Motor neuron (in vitro differentiated cells): ENCODE measurements at places on chromosomes 11 and 22. TPM values are rescaled to one million over a fixed set of nuclear protein-coding genes. Genes with fewer than 3 reads are reported as not detected.
A peak's percentile ranks its signal among the peaks of the same experiment; 100 is the strongest.

GRCh38 chr22:32531931-32532819 is 57.6 kb downstream of the FBXO7 start:
- peak; percentile 66 for ATAC-seq

GRCh38 chr11:123173040-123173855 is 21.8 kb downstream of the CLMP start:
- ATAC-seq, result peak; percentile 73

DNA sequence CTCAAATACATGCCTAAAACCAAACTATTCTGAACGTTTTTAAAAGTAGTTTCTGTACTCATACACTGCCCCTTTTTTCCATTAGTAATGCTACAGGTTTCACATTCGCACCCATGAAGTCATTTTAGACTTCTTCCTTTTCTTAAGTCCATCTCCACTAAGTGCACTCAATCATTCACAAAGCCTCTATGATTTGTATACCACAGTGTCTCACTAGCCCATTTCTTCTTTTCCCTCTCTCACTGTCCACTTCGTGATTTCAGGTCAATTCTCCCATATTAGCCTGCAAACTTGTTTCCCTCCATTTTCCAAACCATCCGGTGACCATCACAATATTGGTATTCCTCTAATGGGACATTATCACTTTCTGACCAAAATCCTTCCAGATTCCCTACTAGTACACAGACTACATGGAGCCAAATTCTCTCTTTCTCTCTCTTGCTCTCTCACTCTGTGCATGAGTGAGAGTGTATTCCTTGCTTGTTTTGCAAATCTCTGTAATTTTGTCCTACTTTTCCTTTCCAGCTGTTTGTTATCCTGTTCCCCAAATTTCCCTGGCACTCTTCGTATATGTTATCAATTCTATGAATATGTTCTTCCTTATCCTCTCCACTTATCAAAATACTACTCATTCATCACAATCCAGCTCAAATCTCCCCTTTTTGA is 3.4 kb upstream of the ZC3H12C start:
- no peak for ATAC-seq

DNA sequence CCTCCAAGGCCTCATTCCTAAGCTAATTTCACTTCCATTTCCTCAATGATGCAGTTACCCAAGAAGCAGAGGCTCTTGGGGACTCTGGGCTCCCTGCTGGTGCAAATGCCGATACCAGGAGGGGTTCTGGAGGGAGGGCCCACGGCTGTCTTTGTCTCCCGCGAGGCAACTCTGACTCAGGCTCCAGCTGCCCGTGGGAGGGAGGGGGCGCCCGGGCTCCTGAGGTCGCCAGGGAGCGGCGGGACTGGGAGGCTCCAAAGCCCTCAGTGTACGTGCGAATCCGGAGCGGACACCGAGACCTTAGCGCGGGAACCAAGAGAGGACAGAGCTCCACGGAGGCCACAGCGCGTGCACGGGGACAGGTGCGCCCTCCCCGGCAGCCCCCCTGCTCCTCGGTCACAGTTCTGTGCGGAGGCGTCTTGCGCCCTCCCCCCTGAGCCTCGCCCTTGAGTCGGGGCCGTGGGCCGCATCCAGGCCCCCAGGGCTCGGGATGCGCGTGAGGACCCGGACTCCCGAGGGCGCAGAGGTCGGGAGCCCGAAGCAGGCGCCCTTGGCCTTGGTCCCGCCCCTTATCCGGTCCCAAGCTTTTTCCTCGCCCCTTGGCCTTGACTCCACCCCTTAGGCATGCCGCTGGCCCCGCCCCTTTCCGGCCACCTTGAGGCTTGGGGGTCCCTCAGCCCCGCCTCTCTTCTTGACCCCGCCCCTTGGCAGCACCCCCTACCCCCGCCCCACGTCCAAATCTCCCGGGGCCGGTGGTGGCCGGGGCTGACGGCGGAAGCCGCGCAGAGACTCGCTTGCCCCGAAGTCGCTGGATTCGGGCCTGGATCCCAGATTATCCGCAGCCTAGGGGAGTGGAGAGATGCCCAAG is 4.7 kb upstream of the SHISA8 start:
- ATAC-seq, result peak; percentile 54

The TMEM134 gene
- 12.8 and 17.8 TPM in 2 replicates for total RNA-seq

- ATAC-seq, result peak; percentile 78
Observed at GRCh38 chr11:87878373-87878825, 296.8 kb downstream of the RAB38 start.

- peak; percentile 78 for ATAC-seq
Observed at GRCh38 chr22:50739894-50740293, 1.9 kb downstream of the ACR start.

DNA sequence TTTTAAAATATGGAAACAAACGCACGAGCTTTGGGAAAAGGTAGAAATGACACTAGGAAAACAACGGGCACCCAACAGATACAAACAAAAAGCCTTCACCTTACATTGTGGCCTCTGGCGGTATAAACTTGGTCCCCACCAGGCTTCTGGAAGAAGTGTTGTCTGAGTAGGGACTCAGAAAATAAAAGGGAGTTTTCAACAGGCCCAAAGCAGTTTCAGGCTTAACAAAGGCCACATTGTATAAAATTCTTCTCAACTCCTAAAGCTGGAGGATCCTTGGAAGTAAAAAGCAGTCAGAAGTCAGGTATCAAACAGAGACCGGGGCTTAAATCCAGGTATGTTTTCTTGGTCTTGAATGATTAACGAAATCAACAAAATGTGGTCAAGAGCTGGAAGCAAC is 61.0 kb downstream of the LARGE1 start:
- no peak for ATAC-seq

DNA sequence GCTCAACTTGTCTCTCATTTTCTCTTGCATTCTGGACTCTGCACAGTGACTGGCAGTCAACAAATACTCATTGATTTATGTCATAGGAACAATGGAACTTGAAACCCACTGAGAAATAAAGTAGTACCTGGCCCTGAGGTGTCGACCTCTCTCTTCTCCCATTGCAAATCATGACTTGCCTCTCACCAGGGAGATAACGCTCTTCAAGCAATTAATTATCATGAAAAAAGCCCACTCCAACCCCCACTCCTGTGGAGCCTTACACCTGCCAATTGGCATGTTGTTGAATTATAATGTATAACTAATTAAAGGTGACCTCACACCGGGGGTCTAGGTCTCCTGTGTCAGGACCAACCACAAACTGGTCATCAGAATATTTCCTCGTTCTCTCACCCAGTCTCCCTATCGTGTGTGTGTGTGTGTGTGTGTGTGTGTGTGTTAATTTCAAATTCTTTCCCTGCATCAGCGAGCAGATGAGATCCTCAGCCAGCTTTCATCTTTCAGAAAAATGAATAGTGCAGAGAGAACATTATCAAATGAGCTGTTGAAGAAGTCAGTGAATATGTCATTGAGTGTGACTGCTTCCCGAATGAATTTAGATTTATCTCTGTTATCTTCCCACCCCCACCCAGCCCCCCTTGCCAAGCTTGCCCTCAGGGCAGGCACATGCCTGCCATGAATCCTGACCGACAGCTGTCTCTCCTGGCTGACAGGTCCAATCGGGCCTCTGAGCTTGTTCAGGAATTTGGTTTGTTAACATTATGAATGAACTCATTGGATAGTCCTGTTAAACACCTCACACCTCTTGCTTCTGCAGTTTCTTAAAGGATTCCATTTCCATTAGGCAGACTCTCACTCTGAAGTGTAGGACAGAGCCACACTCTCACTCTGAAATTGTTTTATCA is 357.4 kb downstream of the INSC start:
- peak; percentile 58 for ATAC-seq

The SLC25A18 gene
- 2.1 and 2.2 TPM in 2 replicates for total RNA-seq

DNA sequence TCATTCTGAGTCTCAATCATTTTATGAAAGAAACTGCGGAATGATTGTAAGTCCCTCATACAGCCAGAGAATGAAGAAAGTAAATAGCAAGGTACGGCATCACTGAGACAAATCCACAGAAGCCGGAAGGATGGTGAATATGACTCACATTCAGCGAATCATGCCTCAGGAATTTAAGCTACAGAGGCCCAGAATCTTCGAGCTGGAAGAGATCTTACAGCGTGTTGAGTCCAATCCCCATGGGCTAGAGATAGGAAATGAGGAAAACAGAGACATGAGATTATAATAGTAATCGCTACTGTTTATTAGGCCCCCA is 173.2 kb downstream of the KIF18A start:
- ATAC-seq, result peak; percentile 93

- ATAC-seq, result no peak
Observed at GRCh38 chr11:57390535-57390934, at the start of gene PRG2. PRG2 (minus strand) TSS chr11:57390650; CDS start chr11:57389944, 706 bp downstream.

DNA sequence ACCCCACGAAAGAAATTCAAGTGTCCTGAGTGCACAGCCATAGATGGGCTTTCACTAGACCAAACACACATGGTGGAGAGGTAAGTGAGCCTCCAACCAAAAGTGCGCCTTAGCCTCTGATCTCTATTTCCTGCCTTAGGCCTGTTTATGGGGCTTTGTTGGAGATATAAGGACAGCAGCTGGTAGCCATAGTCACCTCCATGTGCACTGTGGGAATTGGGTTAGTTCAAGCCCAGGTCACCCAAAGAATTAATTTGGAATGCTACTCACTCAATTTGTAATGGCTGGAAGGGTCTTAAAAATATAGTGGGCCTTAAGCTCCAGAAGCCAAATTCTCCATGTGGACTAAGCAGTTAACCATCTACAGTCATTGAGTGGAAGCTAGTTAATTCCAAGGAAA is 73.6 kb downstream of the ALX4 start:
- no peak for ATAC-seq

The FXYD2 gene
- 0.50 and 1.2 TPM in 2 replicates for total RNA-seq

The FAT3 gene
- total RNA-seq, result 99.9 and 130 TPM in 2 replicates

The POU2AF2 gene
- not detected in 2 replicates for total RNA-seq

DNA sequence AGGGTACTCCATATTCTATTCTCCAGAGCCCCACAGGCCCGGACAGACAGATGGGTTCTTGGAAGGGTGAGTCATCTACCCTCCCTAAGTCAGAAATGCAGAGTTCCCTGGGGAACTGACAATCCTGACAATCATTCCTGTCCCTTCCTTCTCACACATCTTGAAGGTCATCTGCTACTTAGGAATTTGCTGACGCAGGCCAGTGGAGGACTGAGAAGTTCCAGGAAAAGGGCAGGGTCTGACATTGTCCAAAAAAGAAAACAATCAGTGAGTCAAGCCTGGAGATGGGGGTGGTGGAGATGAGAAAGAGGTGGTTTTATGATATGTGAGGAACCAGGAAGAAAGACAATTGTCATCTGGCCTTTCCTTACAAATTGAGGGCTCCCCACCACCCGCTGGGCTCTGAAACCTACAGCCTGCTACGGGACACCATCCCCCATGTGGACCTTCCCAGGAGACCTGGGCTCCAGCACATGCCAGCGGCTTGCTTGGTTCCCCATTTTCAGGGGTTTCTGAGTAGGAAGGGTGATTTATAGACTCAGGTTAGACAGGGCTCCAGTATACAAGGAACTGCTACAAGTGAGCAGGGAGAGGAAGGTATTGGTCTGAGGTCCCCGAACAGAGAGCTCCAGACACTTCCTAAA is 12.9 kb downstream of the CD59 start:
- peak; percentile 83 for ATAC-seq

DNA sequence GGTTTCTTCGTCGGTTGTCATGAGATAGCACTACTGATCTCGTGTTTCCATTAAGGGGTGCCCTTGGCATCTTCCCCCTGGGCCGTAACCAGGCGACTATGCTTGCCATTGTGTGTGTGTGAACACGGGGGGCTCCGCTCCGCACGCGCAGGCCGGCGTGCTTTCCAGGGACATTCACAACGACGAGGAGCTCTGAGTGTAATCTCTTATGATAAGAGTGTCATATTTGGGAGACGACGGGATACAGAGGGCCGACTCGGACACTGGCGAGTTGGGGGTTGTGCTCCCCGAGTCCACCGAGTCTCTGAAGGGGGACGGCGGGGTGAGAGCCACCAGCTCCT is 170.9 kb upstream of the CTSC start:
- no peak for ATAC-seq

The CYB561A3 gene
- 11.9 and 12.5 TPM in 2 replicates for total RNA-seq
